ENCODE measurements at places on chromosomes 13 and 19.

DNA sequence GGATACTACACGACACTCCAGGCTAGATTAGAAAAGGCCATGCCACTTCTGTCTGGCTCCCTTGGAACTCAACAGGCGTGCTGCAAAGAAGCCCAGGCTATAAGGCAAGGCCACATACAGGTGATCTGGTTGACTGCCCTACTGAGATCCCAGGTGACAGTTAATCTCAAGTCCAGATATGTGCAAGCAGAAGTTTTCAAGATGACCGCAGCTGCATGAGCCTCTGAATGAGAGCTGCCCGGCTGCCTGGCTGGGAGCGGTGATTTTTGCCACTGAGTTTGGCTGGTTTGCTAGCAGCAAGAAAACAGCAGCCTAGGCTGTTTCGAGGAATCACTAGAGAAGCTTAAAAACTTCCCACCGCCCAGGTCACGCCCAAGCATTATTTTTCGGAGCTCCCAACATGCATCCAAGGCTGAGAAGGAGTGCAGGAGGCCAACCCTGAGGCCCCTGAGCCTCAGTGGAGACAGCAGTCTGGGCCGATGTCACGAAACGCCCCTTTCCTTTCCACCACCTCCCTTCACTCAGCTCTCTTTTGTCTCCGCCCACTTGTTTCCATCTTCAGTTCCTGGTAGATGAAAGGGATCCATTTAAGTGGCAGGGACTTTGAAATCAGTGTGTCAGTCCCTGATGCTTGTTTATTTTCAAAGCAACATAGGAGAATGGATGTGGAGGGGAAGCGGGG, 14.0 kb upstream of the URI1 start:
- no peak for DNase-seq

GRCh38 chr13:22647156-22647850, 533.5 kb upstream of the SGCG start:
- DNase-seq = no peak

DNA sequence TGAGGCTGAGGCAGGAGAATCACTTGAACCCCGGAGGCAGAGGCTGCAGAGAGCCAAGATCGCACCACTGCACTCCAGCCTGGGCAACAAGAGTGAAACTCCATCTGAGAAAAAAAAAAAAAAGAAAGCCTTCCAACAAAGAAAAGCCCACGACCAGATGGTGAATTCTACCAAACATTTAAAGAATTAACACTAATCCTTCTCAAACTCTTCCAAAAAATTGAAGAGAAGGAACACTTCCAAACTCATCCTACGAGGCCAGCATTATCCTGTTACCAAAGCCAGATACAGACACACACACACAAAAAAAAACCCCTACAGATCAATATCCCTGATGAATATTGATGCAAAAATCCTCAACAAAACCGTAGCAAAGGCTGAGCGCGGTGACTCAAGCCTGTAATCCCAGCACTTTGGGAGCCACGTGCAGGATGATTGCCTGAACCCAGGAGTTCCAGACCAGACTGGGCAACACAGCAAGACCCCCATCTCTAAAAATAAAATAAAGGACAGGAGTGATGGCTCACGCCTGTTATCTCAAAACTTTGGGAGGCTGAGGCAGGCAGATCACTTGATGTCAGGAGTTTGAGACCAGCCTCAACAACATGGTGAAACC, 6.2 kb upstream of the EVI5L start:
- DNase-seq = no peak

DNA sequence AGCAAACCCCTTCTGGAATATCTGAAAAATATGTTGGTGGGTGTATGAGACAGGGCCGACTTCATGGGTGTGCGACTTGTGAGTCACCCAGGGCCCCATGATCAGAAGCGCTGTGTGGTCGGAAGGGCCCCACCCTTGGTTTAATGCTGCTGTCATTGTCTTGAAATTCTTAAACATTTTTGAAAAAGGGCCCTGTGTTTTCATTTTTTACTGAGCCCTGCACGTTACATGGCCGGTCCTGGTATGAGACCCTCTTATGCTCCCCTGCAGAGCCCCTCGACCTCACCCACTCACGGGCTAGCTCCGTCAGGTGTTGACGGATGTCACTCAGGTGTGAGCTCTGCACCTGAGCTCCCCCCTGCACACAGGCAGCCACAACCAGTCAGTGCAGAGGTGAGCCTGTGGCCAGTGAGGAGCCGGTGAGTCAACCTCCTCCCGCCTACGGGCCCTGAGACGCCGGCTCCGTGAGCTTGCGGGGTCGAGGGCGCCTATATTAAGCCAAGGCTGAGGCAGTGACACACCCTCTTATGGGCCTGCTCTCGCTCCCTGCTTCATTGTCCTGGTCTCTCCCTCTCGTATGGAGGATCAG, 27.7 kb downstream of the GADD45B start:
- no peak for DNase-seq

- no peak for DNase-seq
Measured at GRCh38 chr13:100176801-100177400, 88.0 kb downstream of the PCCA start.

- DNase-seq = no peak
Measured at GRCh38 chr19:3129112-3129511, 6.7 kb upstream of the GNA15 start.

DNA sequence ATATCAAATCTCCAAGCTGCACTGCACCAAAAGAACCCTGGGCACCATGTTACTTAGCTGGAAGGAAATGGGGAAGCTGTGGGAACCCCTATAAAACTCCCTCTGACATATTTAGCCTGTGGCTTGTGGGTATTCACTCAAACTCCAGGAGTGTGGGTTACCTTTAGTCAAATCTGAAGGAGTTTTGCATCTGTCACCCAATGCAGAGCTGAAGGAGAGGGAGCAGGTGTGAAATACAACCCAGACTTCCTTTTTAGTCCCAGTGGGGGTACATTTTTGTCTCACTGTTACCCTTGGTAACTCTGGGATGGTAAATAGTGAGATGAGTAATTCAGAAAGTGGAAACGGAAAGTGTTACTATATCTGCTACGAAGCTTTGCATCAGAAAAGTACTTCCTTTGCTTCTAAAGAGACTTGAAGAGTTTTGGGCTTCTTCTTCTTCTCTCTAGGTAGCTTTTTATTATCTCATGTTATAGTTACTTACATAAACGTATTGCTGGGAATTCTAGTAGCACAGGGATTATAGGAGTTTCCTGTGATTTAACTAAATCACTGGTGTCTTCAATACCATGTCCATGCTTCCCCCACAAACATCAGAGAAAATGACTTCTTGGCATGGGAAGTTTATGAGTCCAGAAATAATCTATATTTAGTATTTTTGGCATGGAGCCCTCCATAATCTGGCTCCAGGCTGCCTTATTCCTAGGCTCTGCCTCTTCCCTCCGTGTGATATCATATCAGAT, 105.9 kb downstream of the AKAP11 start:
- no peak for DNase-seq

- DNase-seq = no peak
Measured at GRCh38 chr13:45966715-45967114, 85.8 kb downstream of the ZC3H13 start.

DNA sequence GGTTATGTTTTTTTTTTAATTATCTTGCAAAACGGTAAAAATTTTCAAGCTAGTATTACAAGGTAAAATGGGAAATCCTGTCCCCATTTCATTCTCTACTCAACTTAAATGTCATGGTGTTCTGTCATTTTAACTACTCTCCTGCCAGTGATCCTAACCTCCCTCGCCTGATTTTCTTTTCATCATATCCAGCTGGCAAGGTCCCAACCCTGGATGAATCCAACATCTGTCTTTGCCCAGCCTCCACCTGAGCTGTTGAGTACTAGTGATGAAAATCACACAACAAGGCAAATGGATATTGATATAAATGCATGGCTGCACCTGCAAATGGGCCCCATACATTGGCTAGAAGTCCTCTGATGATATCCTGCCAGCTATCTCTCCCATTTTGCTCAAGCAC, 6.9 kb upstream of the CDK8 start:
- DNase-seq = no peak

DNA sequence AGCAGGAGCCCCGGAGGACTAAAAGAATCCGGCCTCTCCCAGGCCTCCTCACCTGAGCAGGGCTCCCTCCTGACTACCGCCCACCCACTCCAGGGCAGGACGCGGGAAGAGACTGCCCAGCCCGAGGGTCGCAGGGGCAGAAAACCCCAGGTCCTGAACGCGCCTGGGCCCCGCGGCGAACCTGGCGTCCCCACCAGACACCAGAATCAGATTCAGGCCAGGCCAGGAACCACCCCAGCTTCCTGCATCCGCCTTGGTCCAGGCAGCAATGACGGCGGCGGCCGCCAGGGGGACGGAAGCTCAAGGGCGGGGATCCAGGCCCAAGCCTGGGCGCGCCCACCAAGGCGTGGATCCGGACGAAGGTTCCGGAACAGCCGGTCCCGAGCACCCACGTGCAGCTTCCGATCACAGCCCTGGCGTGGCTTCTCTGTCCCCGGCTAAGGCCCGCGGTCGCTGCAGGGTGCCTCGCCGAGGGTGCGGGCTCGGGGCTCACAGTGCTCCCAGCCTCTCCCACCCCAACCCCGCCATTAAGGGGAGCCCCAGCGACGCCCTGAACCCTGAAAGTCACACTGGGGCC, 3.6 kb downstream of the LGALS7 start:
- peak; percentile 92 for DNase-seq

- DNase-seq = no peak
Measured at GRCh38 chr13:42277618-42278276, 5.8 kb downstream of the AKAP11 start.

DNA sequence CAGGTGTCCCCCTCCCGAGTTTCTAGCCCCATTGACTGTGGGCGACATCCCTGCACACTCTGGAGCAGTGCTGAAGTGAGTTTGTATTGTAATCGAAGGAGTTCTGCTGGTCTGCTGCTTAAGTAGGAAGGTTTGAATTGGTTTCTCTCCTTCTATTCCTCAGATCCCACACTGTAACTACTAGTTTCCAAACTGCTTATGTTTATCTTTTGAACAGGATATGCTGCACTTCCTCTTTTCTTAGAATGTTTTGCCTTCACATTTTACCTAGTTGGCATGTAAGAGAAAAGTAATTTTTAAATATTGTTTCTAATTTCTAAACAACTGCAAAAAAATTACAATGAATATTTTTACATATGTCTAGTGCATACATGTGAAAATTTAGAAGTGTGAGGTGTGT, 511.8 kb downstream of the KLF12 start:
- DNase-seq = no peak

DNA sequence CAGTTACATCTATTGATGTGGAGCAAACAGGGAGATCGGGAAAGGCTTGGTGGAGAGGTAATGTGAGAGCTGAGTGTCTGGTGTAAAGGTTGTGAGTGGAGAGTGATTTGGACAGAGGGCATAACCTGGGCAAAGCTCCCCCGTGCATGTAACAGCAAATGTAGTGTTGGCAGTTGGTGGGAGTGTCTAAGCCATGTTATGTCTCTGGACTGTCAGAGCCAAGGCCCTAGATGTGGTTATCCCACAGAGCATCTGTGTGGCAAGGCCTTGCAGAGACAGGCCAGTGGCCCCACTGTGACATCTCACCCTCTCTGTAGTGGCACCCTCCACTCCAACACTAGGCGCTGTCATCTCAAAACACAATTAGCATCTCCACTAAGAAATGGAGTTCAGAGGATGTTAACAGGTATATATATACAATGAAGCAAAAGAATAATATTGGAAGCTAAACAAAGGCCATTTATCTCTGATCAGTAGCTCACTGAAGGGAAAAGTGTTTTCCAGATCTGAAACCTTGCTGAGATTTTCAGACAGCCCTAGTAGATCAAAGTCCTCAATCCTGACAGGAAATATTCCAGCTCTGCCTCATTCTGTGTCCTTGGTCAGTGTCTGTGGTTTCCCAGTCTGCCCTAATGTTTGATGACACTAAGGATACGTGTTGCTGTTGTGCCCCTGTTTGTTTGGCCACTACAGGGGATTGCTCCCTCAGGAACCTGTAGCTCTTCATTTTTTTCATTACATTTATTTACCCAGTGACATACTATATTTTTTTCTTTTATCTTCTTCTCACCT, 20.2 kb downstream of the POLR1D start:
- no peak for DNase-seq

GRCh38 chr13:64538711-64539110, 2691.4 kb downstream of the PCDH9 start:
- DNase-seq = no peak

DNA sequence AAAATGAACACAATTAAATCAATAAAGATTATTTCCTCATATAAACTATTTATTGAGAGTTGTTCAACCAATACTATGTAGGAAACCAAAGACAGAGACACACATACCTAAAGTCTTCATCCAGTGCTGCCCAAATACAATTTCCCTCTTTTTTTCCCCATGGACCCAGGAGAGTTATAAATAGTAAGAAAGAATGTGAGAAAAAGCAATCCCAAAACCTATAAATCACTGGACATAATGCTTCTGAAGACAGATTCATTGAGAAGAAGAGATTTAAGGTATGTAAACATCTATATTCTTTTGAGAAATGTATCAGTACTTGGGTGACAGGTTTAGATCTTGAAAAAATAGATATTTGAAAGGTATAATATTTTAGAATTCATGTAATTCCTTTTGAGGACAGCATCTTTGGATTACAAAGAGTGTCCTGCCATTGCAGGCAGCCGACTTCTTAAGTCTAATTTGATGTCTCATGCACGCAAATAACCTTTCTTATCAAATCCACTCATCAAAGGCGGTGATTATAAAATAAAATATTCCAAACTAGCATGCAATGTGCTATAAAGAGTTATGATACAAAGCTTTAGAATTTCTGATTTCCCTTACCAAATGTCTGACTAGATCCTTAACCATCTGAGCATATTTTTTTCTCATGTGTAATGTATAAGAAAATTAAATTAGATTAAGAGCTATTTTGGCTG, 739.4 kb downstream of the LIG4 start:
- DNase-seq = no peak

DNA sequence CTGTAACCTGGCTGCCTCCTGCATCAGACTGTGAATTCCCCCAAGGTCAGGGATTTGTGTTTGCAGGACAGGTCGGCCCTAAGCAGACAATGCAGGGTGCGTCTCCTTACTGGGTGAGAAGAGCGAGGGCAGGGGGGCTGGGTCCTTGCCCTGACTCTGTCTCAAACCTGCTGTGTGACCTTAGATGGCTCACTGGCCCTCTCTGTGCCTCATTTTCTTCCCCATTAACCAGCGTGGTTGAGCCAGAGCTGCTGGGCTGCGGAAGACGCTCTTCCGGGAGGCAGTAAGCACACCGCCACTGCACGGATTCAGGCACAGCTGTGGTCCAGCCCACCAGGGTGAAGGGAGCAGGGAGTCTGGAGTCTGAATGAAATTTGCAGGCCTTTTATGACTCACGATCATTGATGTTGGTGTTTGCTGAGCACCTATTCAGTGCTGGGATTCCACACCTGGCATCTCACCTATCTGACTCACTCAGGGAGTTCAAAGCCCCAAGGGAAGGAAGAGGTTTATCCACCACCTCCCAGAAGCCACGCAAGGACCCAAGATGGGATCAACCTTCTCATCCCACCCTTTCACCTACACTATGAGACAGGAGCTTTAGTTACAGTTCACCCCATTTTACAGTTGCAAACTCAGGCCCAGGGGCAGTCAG, 2.5 kb downstream of the AKT1S1 start:
- DNase-seq = no peak

DNA sequence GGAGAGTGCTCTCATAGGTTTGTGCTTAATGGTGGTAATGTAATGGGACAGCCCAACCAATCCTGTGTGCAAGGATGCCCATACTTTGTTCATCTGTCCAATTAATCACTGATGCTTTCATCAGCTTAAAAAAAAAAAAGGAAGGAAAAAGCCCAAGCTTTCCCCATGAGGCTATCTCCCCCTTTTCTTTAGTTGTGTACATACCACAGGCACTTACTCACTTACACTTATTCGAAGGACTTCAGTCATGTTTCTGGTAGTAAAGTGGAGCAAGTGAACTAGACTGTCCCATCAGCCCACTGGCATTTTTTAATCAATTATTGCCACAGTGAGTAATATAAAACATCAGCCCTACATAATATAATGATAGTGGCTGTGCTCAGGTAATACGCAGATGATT, 183.5 kb upstream of the UFM1 start:
- no peak for DNase-seq

- no peak for DNase-seq
Measured at GRCh38 chr13:73579574-73580274, 520.9 kb downstream of the KLF5 start.
